ENCODE measurements at places on chromosomes 11 and 22.

- no peak for DNase-seq
Measured at GRCh38 chr11:133269267-133269666, 263.0 kb downstream of the OPCML start.

DNA sequence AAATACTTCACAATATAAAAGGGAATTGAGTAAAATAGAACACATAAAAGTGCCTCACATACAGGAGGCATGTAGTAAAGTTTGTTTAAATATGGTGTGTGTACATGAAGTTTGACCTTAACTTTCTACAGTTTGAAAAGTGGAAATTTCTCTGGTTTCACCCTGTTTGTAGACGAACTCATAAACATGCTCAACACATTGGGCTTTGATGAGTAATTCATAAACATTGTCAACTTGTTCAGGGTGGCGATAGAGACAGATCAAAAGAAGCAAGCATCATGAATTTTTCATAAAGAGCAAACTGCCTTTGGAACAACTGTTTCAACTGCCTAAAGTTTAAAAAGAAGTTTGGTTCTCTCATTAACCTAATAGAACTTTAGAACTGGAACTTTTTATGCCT, 9.1 kb downstream of the SLN start:
- DNase-seq = no peak

DNA sequence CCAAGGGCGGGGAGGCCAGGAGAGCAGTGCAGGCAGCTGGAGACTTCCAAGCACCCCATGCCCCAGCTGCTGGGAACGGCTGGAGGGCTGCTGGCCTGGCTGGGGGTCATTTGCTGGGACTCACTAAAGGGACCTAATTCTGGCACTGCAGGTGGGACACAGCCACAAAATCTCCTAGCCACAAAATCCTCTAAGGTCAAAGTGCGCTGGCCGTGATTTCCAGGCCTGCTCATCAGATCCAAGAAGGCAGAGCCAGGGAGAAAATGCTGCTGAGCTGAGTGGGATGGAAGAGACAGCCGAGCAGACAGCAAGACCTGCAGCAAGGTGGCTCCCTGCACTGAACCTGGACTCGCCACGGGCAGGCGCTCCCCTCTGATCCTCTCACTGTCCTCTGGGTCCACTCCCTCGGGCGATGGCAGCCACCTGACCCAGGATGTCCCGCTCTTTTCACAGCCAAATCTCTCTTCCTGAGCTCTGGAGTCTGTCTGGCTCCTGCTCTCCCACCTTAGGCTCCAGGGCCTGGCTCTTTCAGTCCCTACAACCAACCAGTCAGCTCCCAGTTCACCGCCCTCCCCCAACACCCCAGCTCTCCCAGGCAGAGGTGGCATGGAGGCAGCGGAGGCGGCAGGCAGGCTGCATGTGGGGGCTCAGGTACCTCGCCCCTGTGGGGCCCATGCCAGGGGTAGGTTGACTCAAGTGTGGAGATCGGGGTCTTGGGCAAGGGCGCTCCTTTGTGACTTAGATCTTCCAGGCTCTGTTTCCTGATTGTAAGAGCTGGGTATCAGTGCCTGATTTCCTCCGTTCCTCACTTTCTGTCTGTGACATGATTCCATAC, 14.5 kb downstream of the OVOL1 start:
- no peak for DNase-seq

DNA sequence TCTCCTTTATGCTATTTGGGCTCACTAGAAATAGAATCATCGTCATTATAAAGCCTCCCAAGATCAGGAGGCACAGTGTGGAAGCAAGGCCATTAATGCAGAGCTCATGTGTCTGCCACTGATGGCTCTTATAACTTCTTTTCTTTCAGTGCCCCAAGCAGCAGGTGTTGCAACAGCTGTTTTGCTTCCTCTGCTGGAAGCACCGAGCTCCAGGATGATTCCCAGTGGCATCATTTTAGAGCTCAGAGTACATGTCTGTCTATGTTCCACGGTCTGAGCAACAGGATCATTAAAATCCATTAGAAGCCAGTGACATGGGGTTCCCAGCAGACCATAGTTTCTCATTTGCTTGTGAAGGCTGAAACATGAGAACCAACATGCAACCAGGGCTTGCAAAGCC, 803.0 kb upstream of the FAT3 start:
- no peak for DNase-seq

DNA sequence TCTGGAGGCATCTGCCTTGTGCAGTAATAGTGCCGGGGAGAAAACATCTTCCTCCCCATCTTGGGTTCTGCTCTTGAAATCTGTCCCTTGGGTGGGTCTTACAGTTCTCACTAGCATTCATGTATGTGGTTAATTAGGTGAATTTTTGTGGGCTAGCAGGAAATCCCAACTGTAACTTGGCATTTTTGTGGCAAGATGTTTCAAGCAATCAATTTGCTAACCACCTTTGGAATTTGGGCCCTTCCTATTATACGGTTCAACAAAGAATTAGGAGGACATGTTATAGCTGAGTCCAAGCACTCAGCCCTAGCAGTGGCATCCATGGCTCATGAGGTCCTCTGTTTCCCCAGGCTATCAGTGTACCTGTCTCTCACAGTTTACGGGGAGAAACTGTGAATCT, 89.1 kb upstream of the MTNR1B start:
- no peak for DNase-seq

- DNase-seq = no peak
Measured at GRCh38 chr11:129230006-129230405, 37.9 kb upstream of the ARHGAP32 start.

DNA sequence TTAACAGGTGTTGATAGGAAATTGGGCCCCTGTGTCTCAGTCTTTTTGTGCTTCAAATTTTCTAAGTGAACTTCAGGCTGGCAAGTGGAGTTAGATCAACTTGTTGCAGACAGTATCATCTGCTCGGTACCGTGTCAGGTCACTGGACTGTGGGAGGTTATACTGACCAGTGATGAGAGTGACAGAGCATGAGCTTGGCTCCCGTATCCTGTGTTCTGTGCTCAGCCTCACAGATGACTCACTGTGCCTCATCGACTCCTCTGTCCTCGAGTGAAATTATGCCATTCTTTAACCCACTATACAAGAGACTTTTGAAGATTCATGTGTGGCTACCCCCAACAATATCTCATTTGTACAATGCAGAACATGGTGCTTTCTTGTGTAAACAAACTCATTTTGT, 7.9 kb downstream of the GRAP2 start:
- no peak for DNase-seq

- DNase-seq = no peak
Measured at GRCh38 chr11:47516984-47517853, 35.7 kb downstream of the CELF1 start.

DNA sequence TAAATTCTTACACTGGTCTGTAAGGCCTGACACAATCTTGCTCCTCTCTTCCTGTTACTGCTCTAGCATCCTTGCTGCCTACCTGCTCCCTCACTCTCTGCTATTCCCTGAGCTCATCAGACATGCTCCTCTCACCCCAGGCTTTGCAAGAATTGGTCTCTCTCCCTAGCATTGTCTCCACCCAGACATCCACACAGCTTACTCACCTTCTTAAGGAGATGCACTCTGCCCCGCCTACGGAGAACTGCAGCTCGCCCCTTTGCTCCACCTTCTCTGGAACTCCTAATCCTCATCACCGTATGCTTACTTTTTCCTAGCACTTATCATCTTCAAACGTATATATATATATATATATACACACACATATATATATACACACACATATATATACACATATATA, 23.3 kb upstream of the TMPRSS5 start:
- no peak for DNase-seq

- DNase-seq = no peak
Measured at GRCh38 chr11:86755146-86755545, 45.2 kb upstream of the PRSS23 start.

DNA sequence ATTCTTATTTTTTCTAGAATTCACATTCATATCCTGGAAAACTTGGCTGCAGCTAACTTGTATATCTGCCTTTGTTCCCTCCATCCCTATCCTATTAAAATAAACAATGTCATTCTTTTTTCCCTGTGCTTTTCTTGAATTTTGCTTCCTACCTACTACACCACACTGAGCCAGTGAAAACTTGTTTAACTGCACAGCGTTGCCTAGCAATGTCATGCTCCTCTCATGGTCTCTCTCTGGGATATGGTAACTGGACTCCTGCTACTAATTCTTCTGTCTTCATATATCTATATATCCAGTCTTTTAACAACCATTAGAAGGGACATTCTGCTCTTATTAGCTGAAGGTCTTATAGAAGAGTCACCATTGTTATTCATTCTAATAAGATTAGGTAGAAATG, 434.4 kb downstream of the METTL15 start:
- no peak for DNase-seq
